ENCODE measurements at places on chromosomes 7 and 10.

DNA sequence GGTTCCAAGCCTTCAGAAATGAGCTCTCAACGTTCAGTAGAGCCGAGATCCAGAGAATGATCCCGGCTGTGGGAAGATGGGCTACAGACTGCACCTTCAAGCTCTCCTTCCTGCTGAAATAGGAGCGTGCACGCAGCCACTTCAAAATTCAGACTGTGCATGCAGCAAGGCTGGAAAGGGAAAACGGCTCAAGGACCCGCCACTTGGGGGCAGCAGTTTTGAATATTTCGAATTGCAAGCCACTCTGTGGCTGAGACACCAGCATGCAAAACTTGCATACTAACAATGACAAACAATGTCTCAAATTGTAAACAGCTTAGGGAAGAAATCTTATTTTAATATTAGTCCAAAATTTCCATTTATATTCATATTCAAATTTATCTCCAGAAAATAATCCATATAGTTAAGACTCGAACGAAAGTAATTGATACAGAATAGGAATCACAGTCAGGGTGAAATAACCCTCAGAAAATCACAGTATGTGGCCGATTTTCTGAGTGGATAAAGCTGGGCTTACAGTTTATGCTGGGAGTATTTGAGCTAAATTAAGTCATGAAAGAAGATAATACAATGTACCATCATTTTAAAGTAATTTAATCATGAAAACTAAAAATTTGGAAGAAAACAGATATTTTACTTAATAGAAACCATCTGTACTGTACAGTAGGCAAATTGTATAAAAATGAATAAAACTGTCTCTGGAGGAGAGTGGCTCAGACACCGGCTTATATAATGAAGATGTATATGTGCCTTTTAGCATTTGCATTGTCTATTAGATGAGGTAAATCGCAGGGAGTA is 137.9 kb upstream of the MKI67 start:
- DNase-seq = no peak

GRCh38 chr7:112748381-112748780 is 41.8 kb downstream of the TMEM168 start:
- DNase-seq = no peak

- DNase-seq = no peak
Measured at GRCh38 chr10:58486821-58487220, 25.9 kb upstream of the BICC1 start.

DNA sequence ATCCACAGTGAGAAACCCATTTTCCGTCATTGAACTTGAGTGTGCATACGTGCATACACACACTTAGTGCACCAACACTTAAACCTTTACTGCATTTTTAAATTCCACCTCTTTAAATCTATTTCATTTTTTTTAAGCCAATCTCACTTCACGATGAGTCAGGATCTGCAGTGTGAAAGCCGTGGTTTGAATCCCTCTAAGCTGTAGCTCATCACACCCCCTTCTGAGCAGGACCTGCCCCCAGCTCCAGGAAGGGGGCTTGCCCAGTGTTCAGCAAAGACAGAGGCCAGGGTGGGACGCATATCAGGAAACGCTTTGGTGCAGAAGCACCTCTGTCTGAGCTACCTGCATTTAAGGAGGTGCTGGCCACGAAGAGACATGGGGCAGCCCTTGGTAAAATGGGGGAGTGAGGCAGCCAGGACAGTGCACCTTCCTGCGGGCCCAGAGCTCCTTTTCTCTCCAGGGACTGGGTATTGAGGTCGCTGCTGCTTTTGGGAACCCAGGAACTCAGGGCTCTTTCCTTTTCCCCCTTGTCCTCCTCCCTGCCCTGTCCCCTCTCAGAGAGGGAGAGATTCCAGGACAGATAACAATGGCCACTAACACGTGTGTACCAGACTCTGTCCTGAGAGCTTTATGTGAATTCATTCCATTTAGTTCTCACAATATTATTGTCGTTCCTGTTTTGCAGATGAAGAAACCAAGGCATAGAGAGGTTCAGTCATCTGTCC is 21.7 kb downstream of the ZNF316 start:
- DNase-seq = no peak

- DNase-seq = no peak
Measured at GRCh38 chr10:86756511-86757112, at the start of gene BMPR1A. BMPR1A (plus strand) TSS chr10:86756619; CDS start chr10:86876019, 119,400 bp downstream.

- DNase-seq = no peak
Measured at GRCh38 chr10:89371079-89371478, 6.8 kb upstream of the IFIT1B start.

DNA sequence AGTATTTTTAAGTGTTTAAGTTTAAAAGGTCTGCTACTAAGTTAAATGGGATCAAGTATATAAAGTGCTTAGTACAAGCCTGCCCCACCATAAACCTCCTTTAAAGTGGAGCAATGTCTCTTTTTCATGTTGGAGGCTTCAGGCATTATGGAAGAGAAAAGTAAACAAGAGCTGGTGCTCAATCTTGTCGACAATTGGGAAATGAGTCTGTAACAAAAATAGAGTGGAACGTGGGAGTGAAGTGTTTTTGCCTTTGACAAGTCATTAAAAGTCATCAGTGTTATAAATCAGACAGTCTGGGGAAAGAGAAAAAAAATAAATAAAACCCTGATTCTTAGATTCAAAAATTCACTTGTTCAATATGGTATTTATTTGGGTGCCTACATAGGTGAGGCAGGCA is 44.7 kb downstream of the DNAJC12 start:
- DNase-seq = no peak

Data from memory B cell (primary cell).